ENCODE measurements at places on chromosomes 1 and 21. TPM values are rescaled to one million over a fixed set of nuclear protein-coding genes. Genes with fewer than 3 reads are reported as not detected.
A peak's percentile ranks its signal among the peaks of the same experiment; 100 is the strongest.

DNA sequence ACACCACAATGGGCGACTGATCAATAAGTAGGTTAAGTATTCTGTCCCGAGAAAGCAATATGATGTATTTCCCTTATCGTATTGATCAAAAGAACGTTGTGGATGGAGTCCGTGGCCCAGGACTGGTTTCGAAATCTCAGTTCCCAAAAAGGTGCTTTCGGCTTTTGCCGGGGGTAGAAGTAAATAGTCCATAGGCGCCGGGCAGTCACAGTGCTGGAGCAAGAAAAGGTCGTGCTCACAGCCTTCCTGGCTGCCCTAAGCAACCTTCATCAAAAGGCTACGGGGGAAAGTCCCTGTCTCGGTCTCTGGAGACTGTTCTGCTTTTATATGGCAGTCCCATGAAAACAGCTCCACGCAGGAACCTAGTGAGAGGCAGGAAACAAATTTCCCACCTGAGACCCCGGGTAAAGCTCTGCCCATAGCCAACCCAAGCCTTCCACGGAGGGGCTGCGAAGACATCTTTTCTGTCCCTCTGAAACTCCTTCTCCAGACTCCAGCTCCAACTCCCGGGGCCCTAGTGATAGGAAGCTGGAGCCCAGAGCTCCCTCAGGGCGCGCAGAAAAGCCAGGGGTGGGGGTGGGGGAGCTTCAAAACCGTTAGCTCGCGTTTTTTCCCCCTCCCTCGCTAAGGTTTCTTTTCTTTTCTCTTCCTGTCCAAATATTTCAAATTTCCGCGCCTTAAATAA is 7.0 kb downstream of the CDKN2C start:
- DNase-seq: peak; percentile 59

- DNase-seq: no peak
Observed at GRCh38 chr1:74478979-74479378, 33.4 kb downstream of the LRRC53 start.

DNA sequence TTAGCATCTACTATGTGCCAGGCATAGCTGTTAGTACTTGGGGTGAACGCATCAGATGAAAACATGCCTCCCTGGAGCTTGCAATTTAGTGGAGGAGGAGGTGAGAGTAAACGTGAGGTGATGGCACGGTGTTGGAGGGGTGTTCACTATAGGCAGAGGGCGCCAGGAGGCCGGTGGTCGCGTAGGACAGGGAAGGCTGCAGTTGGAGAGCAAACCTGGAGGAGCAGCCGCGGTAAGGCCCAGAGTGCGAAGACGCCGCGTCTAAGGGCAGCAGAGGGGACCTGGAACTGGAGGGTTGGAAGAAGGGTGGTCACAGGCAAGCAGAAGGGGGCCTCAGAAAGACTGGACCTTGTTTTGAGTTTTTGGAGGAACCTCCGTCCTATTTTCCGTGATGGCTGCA is 30.2 kb upstream of the TRIM17 start:
- no peak for DNase-seq

GRCh38 chr1:23426828-23427227 is 2.3 kb upstream of the TCEA3 start:
- DNase-seq: no peak

DNA sequence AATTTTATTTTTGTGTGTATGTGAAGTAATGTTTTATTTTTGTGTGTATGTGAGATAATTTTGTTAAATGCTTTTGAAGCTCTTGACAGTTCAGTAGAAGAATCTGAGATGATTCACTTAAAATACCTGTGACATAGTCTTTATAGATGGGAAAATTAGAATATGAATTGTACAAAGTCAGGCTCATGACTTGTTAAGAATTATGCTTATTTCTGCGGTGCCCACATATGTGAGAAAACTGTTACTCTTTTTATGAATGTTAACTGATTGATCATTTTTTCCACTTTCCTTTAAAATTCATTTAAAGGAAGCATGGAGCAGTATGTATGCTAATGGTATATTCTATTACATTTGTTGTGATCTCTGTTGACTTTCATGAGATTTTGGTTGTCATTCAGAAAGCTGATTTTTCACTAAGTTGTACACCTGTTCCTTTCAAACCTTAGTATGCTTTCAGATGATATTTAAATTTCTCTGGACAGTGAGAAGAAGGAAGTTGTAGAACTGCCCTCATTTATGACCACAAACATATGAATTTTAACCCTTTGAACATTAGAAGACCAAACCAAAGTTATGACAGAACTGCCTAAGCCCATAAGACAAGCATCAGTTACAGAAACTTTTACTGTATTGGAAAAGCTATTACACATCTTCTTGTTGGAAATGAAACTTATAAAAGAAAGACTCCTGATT is 110.1 kb downstream of the POU2F1 start:
- DNase-seq: no peak

- DNase-seq: peak; percentile 19
Observed at GRCh38 chr1:197464044-197464443, 196.0 kb downstream of the CRB1 start.

DNA sequence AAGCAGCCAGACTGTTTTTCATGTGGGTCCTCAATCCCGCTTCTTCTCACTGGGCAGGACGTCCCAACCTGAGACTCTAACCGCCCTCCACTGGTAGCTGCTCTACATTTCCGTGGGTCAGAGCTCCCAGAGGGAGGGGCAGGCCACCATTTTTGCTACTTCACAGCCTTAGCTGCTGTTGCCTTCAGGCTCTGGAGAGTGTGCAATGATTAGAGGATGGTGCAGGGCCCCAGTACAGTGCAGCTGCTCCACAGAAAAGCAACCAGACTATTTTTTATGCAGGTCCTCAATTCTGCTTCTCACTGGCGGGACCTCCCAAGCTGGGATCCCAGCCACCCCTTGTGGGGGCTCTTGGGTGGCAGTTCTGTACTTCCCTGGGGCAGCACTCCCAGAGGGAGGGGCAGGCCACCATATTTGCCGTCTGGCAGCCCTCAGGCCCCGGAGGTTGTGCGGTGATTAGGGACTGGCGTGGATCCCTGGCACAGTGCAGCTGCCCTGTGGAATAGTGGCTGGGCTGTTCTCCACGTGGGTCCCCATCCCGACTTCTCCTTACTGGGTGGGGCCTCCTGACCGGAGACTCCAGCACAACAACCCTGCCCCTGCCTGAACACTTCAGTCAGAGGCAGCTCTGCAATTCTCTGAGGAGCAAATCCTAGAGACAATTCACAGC is 647.6 kb upstream of the PKN2 start:
- DNase-seq: no peak

DNA sequence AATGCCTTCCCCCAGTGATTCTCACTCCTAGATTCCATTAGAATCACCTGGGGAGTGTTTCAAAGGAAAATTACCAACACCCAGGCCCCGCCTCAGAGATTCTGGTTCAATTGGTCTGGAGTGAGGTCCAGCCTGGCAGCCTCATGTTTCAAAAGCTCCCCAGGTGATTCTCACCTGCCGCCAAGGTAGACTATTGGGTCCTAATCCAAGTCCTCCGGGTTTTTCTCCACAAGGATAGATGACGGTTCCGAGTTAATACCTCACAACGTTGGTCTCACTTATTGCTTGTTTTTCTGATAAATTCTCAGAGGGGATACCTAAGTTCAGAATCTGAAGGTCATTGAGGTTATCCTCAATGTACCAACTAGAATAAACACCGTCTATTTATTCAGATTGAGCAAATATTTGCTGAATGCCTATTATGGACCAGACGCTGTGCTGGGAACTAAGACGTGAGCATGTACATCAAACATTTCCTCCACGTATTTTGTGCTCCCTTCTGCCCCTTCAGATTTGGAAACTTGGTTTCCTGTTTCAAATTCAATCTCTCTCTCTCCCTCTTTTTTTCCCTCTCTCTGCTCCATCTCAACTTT is 97.5 kb downstream of the SEC16B start:
- no peak for DNase-seq

- DNase-seq: peak; percentile 32
Observed at GRCh38 chr1:61055110-61055614, 27.2 kb upstream of the NFIA start.

DNA sequence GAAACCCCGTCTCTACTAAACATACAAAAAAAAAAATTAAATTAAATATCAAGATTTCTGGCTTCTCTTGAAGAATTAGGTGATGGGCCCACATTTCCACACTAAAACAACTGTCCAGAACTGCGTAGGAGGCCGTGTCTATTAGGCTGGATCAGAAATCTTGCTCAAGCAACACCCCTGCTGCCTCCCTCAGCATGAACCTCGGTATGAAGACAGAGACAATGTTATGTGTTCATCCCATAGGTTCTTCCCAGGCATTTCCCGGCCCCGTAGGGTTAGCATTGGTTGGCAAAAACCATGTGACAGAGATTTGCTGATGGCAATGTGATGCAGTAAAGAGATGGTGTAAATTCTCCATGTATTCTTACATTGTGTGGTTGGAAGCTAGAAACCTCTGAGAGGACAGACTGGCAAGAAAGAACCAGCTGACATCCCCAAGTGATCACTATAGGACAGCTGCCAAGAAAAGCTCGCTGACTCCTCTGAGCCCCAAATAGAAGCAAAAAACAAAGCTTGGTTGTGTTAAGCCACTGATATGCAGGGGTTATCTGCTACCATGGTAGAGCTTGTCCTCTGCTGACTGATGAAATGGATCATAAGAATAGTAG is 34.5 kb downstream of the EBNA1BP2 start:
- no peak for DNase-seq

DNA sequence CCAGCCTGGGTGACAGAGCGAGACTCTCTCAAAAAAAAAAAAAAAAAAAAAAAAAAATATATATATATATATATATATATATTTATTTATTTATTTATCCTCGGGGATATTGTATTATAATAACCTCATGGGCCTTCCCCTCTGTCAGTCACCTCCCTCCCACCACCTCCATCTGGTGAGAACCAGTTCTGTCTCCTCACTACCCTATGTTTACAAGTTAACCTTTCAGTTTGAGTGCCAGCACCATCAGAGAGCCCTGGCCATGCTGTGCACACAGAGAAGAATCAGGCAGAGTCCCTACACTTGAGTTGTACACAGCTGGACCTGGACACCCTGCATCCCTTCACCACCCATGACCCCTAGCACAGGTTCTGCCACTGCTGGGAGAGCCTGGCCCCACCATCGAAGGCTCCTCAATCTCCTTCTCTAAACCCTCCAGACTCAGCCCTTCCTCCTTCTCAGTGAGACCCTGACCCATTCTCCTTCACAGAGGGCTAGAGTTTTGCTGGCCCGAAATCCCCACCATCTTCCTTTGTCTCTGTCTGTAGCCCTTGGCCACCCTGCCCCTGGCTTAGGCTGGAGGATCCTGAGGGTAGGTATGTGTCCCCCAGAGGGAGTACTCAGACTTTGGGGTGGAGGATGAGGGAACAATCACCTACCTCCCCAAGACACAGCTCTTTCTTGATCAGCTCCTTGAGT is 1.2 kb downstream of the S100A5 start:
- no peak for DNase-seq

GRCh38 chr1:230836793-230837192 is 31.5 kb downstream of the C1orf198 start:
- no peak for DNase-seq

- no peak for DNase-seq
Observed at GRCh38 chr1:3558036-3558726, 53.1 kb downstream of the MEGF6 start.

The PPIE gene
- total RNA-seq: 86.0 TPM

The BCAR3 gene
- total RNA-seq: 2.3 TPM

The PIGR gene
- not detected for total RNA-seq

The TAL1 gene
- not detected for total RNA-seq

The GJA9 gene
- not detected for total RNA-seq

The KCNA3 gene
- not detected for total RNA-seq

The C1QC gene
- total RNA-seq: not detected

The CFHR5 gene
- not detected for total RNA-seq

The RPS27 gene
- total RNA-seq: 2,657 TPM

The FOXO6 gene
- total RNA-seq: 1.5 TPM

The TMEM269 gene
- total RNA-seq: not detected

The DMBX1 gene
- total RNA-seq: 0.20 TPM

The CYP2J2 gene
- not detected for total RNA-seq

The UFC1 gene
- total RNA-seq: 72.9 TPM

The FCGR2B gene
- total RNA-seq: not detected

The MAEL gene
- not detected for total RNA-seq

The REN gene
- total RNA-seq: not detected

All from G401 (cell line).